ENCODE measurements at places on chromosomes 1 and 21.

DNA sequence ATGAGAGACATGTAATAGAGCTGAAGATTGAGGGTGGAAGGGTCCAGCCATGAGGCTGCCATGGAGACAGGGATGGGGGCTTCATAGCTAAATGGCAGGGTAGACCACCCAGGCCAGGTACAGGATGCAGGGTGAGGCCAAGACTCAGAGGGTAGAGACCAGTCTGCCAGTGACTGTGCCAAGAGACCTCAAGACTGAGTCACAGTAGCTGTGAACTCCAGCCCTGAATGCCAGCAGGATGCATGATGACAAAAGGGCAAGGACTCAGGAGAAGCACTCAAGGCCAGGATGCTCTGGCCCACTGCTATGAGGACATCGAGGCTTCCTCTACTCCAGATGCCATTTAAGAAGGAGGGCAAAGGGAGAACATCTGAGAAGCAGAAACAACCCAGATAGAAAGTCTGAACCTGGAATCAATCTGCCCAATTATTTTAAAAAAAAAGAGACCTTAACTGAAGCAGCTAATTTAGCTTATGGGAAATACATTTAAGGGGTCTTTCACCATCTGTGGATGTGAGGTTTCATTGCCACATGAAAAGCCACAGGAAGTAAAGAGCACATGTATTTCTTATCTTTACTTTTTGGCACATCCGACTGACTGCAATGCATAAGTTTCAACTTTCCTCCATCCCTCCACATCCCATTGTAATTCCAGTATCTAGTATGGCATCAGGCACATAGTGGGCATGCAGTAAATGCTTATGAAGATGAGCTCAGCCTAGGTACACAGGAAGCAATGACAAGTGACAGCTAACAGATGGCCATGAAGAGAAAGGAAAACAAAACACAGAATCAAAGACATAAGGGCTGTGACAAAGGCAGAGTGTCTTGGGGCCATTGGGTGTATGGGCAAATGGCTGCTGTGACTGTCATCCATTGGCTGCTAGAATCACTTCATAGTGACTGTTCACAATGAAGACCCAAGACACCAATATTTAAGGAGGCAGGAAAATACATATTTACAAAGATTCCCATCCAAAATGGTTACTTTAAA is 40.2 kb downstream of the SUSD4 start:
- DNase-seq, result no peak

DNA sequence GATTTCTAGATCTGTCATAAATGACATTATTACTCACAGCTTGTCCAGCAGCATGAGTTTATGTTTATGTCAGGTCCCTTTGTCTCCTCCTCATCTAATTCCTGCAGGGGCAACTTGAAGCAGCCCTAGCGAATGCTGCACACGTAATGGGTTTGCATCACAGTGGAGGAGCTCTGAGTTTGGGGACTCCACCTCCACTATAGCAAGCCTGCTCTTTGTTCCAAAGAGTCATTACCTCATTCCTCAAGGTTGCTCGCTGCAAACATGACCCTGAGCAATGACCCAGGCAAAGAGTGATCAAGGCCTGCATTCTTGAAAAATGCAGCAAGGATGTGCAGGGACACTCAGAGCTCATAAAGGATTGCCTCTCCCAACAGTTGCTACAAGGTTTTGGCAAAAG is 261.9 kb downstream of the HHIPL2 start:
- DNase-seq, result no peak

DNA sequence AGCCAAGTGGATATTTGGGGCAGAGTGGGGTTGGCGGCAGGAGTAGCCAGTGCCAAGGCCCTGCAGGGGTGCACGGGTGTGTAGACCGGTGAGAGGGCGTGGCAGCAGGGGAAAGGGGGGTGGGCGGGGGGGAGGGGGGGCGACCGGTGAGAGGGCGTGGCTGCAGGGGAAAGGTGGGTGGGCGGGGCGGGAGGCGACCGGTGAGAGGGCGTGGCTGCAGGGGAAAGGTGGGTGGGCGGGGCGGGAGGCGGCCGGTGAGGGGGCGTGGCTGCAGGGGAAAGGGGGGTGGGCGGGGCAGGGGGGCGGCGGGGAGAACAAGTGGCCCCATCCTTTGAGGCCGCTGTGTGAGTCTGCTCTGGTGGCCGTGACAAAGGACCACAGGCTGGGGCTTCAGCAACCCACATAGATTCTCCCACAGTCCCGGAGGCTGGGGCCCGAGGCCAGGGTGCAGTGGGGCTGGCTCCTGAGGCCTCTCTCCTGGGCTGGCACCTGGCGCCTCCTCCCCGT is 25.8 kb downstream of the RRP1 start:
- no peak for DNase-seq

DNA sequence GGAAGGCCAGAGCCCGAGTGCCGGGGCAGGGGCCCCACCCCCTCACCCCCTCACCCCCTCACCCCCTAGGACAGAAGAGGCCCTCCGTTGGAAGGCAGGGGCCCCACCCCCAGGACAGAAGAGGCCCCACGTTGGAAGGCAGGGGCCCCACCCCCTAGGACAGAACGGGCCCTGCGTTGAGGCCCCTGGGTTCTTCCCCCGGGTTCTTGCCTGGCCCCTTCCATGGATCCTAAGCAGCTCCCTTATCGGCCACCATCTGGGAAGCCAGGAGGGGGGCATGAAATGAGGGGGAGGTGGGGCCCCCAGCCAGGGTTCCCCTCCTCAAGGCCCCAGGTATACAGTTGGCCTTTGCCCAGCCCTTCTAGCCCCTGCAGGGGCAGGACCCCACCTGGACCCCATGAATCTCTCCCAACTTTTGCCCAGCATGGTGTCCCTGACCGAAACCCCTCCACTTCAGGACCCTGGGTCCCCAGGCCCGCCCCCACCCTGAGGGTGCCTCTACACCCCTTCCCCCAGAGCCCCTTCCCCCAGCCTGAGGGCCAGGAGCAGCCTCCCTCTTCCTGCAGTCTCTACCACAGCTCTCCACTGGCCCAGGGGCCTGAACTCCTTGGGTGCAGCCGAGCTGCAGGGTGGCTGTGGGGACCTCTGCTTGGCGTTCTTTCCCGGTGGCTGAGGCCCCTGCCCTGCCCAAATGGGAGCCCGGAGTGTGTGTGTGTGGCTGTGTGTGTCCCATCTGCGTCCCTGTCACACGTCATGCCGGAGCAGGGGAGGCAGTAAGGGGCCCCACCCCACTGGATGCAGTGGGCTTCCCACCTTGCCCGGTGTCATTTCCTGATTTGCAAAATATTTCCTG is 4.3 kb upstream of the VWA1 start:
- DNase-seq, result no peak

- DNase-seq, result no peak
Observed at GRCh38 chr1:78464449-78464891, 26.3 kb upstream of the PTGFR start.

DNA sequence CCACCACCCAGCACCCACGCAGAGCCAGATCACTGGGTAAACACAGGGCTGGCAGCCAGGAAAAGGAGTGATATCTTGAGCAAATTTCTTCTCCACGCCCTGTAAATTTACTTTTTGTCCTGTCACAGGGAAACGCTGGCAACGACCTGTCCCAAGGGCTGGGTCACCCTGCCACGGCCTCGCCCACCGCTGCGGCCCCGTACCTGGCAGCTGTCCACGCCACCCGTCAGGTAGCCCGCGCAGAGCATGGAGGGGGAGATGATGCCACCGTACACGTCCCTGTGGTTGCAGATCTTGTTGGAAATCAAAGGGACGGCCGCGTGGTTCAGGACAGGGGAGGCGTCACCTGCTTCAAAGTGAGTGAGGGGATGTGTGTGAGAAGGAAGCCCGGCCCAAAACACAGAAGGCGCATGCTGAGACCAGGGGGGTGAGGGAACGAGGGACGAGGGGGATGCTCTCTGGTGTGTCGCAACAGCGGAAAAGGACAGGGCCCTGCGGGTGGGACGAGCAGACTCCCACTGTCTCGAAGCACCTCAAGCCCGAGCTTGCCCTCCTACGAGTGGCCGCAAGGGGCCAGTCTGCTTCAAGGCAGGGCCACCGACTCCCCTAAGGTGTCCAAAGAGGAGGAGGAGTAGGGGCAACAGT is 10.1 kb upstream of the TFF1 start:
- DNase-seq, result no peak

- DNase-seq, result no peak
Observed at GRCh38 chr21:17053321-17053720, 459.5 kb upstream of the CXADR start.

DNA sequence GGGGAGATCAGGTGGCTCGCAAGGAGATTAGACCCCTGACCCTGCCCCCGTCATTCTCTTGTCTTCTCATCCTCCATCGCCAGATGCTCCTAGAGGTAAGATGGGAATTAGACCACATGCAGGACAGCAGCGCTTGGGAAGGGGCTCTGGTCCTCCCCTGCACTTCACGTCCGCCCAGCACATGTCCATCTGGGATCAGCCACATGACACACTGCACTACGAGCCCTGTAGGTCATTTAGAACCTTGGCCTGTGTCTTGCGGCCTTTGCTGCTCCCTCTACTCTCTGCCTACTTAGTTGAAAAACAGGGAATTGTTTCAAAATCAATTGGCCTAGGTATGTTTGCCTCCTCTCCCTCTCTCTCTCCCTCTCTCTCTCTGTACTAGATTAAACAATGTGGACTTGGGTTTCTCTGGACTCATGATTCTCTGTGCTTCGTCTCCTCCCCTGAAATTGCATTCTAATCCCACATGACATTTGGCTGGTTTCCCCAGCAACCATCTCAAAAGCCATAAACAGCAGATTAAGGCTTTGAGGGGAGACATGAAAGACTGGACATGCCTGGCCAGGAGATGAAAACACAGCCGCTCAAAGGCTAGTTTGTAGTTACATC is 3.8 kb upstream of the NCMAP start:
- DNase-seq, result no peak
